ENCODE measurements at places on chromosomes 4 and X. TPM values are rescaled to one million over a fixed set of nuclear protein-coding genes. Genes with fewer than 3 reads are reported as not detected.

PCSK1N gene
- total RNA-seq = 0.45 TPM

CYTL1 gene
- 4.3 TPM for total RNA-seq

RHOXF2 gene
- total RNA-seq = not detected

SH3RF1 gene
- 31.8 TPM for total RNA-seq

LPAR4 gene
- 0.93 TPM for total RNA-seq

DNA sequence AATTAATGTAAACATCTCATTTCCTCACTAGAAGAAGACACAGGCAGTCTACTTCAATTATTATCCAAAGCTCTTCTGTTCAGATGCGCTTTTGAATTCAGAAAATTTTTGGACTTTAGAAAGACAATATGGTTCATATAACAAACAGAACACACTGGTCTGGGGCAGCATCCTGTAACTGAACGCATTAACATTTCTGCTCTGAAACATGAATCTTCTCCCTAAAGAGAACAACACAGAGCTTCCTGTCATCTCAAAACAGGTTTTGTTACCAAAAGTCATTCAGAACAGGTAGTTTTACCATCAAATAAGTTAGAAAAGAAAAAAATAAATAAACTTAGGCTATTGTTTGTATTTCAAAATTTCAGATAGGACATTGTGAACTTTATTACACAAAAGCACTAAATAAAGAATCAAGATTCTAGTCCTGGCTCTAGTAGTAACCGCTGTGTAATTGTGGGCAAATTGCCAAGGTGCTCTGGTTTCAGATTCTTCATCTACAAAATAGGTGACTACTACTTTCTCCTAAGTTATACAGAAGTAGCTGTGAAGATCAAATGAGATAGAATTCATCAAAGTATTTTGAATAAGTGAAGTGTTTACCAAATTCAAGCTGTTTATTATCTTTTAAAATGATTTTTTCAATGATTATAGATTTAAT is 252.3 kb upstream of the RASGEF1B start:
- H3K27ac ChIP-seq = no peak overlapping the region
- no peaks in the 10 kb centered on the region for H3K27me3 ChIP-seq
- H3K4me3 ChIP-seq = no peak overlapping the region
- no peaks in the 10 kb centered on the region for H3K36me3 ChIP-seq
- DNase-seq = no peak

DNA sequence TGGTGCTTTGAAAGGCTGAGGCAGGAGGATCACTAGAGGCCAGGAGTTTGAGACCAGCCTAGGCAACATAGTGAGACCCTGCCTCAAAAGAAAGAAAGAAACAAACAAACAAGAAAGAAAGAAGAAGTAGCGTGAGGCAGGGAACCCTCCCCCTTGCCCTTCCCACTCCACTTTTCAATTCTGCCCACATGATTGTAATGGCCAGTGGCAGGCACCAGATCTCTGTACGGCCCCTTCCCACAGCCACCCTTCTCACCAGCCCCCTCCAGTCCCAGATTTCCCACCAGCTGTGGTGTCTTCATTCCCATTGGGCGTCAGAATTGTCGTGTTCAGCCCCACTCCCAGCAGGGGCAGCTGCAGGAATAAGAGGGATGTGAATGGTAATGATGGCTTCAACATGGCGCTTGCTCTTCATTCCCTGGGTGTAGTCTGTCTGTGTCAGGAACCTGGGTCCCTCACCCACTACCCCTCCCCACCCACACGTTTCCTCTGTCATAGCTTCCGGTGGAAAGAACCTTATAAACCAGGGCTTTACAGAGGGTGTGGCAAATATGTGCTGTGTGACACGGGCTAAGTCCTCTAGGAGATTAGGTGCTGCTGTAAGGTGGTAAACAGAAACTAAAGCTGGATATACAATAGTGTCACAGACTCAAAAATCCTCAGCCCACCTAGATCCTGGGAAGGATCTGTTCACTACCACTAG is at the start of gene IL2RG:
Gene IL2RG (minus strand): TSS at position 437 of the 703 bp plus-strand sequence. CDS start 38 bp downstream, at position 399.
- no peak within 1 kb of the TSS for H3K4me3 ChIP-seq
- no peaks in the 10 kb centered on the region for H3K4me1 ChIP-seq
- H3K27ac ChIP-seq = no peak within 1 kb of the TSS
- DNase-seq = no peak
- no peaks in the 10 kb centered on the region for H3K27me3 ChIP-seq

- no peaks in the 10 kb centered on the region for H3K27me3 ChIP-seq
- DNase-seq = no peak
- no peak overlapping the region for H3K4me3 ChIP-seq
- H3K4me1 ChIP-seq = no peaks in the 10 kb centered on the region
- no peak overlapping the region for H3K27ac ChIP-seq
These were observed 20.8 kb downstream of the ABHD18 start for GRCh38 chr4:127985989-127986388.

- no peaks in the 10 kb centered on the region for H3K36me3 ChIP-seq
- H3K4me1 ChIP-seq = no peaks in the 10 kb centered on the region
- H3K27me3 ChIP-seq = no peaks in the 10 kb centered on the region
- DNase-seq = no peak
- H3K4me3 ChIP-seq = no peak overlapping the region
These were observed 45.6 kb upstream of the CCSER1 start for GRCh38 chr4:90081432-90082144.

DNA sequence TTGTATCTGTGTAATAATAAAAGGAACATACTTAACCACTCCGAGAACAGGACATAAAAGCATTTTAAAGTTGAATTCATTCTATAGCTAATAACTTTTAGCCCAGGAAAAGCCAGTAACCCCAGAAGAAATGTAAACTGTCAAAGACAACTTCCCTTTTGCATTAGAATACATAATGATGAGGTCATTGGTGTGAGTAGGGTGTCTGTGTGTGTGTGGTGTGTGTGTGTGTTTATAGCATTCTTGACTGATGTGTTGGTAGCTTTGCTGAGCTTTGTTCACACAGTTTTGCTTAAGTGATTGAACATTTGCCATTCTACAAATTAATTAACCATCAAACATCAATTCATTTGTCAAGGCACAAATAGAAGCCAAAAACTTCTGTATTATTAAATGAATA is 559.6 kb downstream of the ARAP2 start:
- no peak overlapping the region for H3K27ac ChIP-seq
- H3K4me3 ChIP-seq = no peak overlapping the region
- H3K4me1 ChIP-seq = no peaks in the 10 kb centered on the region

DNA sequence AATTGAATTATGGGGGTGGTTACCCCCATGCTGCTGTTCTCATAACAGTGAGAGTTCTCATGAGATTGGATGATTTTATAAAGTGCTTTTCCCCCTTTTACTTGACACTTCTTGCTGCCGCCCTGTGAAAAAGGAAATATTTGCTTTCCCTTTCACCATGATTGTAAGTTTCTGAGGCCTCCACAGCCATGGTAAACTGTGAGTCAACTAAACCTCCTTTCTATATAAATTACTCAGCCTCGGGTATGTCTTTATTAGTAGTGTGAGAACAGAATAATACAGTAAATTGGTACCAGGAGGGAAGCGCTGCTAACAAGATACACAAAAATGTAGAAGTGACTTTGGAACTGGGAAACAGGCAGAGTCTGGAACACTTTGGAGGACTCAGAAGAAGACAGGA is 1070.8 kb downstream of the FAM133A start:
- no peaks in the 10 kb centered on the region for H3K27me3 ChIP-seq
- no peaks in the 10 kb centered on the region for H3K36me3 ChIP-seq
- H3K27ac ChIP-seq = no peak overlapping the region
- no peak overlapping the region for H3K4me3 ChIP-seq
- H3K4me1 ChIP-seq = no peaks in the 10 kb centered on the region
- no peak for DNase-seq

DNA sequence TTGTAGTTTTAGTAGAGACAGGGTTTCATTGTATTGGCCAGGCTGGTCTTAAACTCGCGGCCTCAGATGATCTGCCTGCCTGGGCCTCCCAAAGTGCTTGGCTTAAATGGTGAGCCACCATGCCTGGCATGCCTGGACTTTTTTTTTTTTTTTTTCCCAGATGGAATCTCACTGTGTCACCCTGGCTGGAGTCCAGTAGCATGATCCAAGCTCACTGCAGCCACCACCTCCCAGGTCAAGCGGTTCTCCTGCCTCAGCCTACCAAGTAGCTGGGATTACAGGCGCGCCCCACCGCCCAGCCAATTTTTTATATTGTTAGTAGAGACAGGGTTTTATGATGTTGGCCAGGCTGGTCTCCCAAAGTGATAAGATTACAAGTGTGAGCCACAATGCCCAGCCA is 8.4 kb downstream of the UBE2K start:
- DNase-seq = peak; percentile 84
- no peaks in the 10 kb centered on the region for H3K27me3 ChIP-seq
- H3K4me1 ChIP-seq = no peaks in the 10 kb centered on the region

DNA sequence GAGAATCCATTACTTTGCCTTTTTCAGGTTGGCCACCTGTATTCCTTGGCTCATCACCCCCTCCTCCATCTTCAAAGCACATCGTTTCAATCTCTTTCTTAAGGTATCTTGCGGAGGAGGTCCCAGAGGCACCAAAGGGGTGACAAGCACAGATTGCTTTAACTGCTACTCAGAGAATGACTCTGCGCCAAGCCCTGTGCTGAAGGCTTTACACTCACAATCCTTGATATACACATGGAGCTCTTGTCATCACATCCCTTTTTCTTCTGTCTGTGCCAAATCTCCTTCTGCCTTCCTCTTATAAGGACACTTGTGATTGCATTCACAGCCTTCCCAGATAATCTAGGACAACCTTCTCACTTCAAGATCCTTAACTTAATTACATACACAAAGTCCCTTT is 134.7 kb upstream of the MAMLD1 start:
- H3K4me3 ChIP-seq = no peak overlapping the region
- no peaks in the 10 kb centered on the region for H3K36me3 ChIP-seq
- H3K27me3 ChIP-seq = no peaks in the 10 kb centered on the region
- H3K27ac ChIP-seq = no peak overlapping the region

GRCh38 chrX:25869761-25870160 is 268.4 kb upstream of the MAGEB18 start:
- no peak overlapping the region for H3K4me3 ChIP-seq
- no peaks in the 10 kb centered on the region for H3K4me1 ChIP-seq
- H3K36me3 ChIP-seq = no peaks in the 10 kb centered on the region
- H3K27me3 ChIP-seq = no peaks in the 10 kb centered on the region

DNA sequence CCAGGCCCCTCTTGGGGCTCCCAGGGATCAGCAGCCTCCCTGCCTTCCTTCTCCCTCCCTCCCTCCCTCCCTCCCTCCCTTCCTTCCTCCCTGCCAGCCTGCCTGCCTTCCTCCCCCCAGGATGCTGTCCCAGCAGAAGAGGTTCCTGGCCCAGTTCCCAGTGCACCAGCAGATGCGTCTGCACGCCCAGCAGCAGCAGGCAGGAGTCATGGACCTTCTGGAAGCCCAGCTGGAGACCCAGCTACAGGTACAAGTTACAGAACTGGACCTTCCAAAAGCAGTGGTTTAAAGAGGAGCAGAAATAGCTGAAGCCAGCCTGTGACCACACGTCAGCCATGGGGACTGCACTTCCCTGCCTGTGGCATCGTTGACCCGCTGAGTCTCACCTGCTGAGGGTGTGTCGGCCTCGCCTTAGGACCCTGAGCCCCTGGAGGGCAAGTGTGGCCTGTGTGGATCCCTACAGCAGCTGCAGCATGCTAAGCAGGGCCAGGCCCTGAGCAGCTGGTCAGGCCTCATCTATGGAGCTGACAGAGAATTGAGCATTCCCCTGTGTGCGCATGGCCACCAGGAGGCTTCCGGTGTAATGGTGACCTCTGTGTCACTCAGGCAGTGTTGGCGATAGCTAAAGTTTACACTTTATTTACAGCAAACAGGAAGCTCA is 84.7 kb downstream of the CRMP1 start:
- peaks cover 14% of the 10 kb centered on the region for H3K36me3 ChIP-seq
- no peaks in the 10 kb centered on the region for H3K4me1 ChIP-seq
- no peak for DNase-seq
- no peaks in the 10 kb centered on the region for H3K27me3 ChIP-seq

Measured in aorta (tissue), 5 donors.